ENCODE measurements at places on chromosomes 6 and 20.
A peak's percentile ranks its signal among the peaks of the same experiment; 100 is the strongest.

DNA sequence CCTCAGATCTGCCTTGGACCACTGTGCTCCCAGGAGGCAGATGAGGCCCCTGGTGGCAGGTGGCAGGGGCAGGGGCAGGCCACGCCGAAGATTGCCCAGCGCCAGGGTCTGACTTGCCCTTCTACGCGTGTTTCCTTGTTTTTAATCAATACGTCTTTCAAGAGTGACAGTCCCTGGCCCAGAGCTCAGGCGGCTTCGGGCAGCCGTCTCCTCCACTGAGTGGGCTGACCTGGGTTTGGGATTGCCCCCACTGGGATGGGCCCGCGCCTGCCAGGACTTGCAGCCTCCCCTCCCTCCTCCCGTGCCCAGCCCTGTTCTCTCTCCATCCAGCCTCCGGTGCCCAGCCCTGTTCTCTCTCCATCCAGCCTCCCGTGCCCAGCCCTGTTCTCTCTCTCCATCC is 21.2 kb downstream of the FRMD1 start:
- DNase-seq = no peak

GRCh38 chr20:52289956-52290565 is 98.5 kb upstream of the ZFP64 start:
- DNase-seq = no peak

- no peak for DNase-seq
Measured at GRCh38 chr6:36746251-36746650, 48.6 kb downstream of the RAB44 start.

DNA sequence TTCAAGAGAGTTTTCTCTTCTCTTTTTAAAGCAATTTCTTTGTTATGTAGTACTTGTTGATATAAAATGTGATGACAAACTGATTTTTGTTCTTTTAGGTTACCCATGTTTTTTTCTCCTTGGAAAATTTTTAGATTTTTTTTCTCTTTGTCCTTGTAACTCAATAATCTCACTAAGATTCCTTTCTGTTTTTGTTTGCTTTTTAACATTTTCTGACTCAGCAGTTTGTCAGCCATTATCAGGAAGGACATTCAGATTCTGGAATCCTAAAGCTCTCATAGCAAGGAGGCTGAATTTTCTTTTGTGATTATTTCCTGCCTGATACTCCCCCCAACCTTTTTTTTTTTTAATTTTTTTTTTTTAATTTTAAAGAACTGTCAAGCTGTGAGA is 75.2 kb upstream of the CITED2 start:
- DNase-seq = no peak

GRCh38 chr6:108116546-108117426 is 42.2 kb upstream of the OSTM1 start:
- no peak for DNase-seq

DNA sequence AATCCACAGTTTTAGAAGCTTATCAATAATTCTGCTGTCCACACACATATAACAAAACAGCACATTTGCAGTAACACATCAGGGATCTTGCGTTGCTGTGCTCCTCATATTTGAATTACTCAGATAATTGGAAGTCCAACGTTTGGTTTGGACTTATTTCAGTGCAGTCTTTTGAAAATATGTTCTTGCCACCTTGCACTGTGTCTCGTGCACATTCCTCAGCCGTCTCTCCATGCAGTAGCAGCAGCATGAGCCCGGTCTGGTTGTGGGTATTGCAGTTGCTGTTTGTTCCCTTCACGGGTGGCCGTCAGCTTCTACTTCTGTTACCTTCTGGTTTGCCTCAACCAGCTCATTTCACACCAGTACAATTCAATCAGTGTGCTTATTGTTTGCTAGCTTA is 215.5 kb downstream of the SLC24A3 start:
- no peak for DNase-seq

DNA sequence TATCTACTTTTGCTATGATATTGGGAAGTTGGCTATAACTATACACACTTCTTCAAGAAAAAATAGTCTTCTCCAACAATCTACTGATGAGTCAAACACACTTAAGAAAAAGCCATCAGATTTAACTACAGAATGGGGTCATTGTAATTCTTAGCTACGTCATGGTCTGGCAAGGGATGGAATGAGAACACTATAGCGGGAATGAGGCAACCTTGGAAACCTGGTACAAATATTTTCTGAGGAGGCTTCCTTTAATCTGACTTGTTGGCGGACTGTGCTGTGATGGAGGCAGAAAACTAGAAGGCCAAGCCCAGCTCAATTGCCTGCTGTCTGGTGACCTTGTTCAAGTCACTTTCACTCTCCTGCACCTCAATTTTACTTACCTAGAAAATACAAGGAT is 586.8 kb upstream of the JAG1 start:
- DNase-seq = no peak

- DNase-seq = no peak
Measured at GRCh38 chr6:18308070-18308735, 43.9 kb upstream of the DEK start.

DNA sequence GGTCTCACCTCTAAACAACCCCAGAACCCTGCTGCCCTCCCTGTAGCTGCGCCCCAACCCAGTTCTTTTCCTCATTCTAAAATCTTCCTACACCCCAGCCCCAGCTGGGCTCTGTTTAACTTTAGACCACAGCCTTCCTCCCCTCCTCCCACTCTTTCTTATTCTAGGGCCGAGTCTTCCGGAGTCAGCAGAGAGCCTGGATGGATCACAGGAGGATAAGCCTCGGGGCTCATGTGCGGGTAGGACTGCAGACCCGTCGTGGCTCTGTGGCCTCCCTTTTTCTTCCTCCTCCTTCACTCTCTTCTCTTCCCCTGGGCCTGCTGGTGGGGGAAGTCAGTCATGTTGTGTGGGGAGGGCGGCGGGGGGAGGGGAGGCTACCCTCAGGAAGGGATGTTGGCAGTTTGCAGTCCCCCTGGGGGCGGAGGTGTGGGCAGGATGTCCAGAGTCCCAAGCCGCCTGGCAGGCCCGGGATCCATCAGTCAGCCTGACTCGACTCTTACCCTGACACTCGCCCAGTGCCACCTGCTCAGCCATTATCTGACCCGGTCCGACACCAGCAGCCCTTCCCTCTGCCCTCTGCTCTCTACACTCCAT is 8.1 kb downstream of the CAPN11 start:
- DNase-seq = no peak

- DNase-seq = peak; percentile 81
Measured at GRCh38 chr6:32970413-32971241, 2.2 kb downstream of the BRD2 start.

GRCh38 chr6:155246825-155247224 is 17.0 kb upstream of the CLDN20 start:
- DNase-seq = no peak

DNA sequence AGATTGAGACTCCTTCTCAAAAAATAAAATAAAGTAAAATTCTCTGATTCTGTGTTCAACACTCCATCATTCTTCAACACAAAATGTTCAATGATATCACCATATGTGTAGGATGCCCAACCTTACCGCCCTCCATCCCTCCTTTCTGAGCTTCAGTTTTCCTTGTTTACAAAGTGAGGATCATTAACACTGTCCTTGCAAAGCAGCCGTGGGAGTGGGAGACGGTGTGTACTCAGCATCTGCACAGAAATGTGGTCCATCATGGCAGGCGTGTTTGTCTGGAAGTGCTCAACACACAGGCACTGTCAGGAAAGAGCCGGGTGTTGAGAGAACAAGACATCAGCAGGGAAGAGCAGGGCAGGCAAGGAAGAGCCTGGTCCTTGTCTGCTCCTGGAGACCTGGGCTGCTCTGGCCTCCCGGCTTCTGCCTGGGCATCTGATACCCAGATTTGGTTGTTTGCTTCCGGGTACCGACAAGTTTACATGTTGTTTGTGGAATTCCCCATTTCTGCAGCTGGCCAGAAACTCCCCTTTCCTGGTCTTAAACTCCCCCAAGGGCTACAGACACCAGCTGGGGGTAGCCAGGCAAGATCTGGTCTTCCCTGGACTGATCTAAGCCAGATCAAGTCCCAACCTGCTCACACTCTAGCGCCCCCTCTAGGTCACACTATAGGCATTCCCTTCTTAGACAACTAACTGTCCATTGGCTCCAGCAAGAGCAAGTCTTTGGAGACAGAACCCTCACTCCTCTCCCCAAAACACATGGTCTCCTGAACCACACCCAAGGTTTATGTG is 26.7 kb upstream of the TTPAL start:
- DNase-seq = no peak

DNA sequence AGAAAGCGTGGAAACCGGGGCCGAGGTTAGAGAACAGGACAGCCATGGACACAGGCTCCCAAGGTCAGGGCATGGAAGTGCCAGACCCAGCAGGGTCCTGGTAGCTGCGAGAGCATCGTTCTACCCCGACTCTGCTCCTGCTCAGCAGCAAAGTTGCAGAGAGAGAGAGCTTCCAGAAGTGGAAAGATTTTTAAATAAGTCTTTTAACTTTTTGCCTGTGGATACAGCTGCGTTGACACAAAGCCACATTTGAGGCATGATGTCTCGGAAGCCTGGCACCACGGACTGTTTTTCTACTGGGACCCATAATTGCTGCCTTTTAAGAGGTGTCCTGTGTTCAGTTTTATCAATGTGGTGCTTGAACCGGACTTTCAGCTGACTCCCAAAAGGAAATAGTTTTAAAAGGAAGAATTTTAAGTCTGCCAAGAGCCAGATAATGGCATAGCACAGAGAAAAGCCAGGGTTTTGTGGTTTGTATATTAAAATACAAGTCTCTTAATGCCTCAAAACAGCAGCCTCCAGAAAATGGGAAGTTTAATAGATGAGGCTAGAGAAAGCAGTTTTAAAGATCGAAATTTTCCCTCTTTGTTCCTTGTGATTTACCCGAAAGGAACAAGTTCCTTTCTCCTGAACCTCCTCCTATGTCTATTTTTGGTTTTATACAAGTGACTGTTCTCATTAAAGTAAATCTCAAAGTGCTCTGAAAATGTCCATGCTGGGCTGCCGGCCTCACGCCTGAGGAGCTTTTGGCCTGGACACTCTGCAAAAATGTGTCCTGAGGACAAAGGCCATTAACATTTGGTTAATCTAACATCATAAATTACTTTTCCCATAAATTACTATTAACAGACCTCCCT is 91.5 kb downstream of the RIN2 start:
- DNase-seq = no peak

DNA sequence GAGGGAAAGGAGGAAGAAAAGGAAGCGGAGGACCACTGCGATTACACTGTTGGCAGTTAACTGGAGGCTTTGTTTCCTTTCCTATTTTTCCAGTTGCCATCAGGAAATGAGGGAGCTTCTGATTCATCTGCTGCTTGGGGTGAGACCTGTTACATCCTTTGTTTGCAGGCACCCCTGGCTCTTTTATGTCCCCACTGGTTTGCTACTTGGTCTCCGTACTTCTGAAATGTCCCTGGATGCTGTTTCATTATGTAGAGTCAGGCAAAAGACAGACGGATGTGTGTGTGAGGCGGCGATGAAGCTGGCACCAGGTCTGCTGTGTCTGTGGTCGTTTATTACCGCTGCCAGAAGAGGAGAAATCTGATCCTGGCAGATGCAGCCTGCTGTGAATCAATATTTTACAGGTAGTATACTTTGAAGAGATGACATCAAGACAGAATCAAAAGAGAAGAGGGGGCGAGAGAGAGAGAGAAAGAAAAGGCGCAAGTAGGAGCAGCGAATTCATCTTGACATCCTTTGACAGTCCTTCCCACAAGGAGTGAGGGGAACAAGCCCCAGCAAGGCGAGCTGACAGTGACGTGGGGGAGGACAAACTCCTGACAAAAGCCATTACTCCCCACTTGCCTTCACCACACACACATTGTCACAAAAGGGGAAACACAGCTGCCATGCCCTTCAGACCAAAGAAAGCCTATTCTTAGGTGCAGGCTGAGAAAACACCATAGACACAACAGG is 145.9 kb upstream of the FBXL4 start:
- DNase-seq = no peak

GRCh38 chr6:151494235-151494935 is 568 bp downstream of the CCDC170 start:
- DNase-seq = no peak

DNA sequence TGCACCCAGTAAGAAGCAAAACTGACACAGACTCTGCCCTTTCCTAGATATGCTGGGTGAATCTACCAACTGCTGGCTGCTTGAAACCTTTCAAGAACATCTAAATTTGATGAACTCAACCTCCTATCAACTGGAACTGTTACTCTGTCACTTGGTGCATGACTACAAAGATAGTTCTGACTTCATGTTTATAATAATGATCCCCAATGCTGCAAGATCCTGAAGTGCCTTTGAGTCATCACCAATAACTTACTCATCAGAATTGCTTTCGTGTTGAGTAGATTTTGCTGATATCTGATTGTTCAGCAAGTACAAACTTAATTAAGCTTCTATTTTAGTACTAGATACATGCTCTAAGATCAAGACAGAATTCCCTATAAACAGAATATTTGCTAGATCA is 100.2 kb upstream of the ARMC2 start:
- no peak for DNase-seq

- DNase-seq = no peak
Measured at GRCh38 chr6:9795880-9796279, 619.0 kb downstream of the TFAP2A start.

- DNase-seq = no peak
Measured at GRCh38 chr20:11726026-11726425, 191.7 kb upstream of the BTBD3 start.

DNA sequence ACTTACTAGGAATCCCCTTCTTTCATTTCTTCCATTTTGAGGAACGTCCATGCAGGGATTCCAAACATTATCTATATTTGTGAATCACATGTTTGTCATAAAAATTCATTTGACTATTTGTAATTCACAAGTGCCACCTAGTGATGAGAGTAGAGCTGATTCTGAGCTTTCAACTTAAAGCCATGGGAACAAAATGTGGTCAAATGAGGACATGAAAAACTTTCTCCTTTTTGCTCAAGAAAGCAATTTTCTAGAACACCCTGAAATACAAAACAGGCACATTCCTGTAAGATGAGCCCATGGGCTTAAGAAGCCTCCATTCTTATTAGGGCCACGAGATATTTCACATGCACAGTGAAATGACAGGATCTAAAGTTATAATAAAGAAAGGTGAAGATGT is 12.3 kb downstream of the MAP3K7 start:
- no peak for DNase-seq

- no peak for DNase-seq
Measured at GRCh38 chr6:157382821-157383220, 1.8 kb downstream of the ZDHHC14 start.

GRCh38 chr6:116447496-116448011 is 13.6 kb upstream of the CALHM6 start:
- DNase-seq = no peak

DNA sequence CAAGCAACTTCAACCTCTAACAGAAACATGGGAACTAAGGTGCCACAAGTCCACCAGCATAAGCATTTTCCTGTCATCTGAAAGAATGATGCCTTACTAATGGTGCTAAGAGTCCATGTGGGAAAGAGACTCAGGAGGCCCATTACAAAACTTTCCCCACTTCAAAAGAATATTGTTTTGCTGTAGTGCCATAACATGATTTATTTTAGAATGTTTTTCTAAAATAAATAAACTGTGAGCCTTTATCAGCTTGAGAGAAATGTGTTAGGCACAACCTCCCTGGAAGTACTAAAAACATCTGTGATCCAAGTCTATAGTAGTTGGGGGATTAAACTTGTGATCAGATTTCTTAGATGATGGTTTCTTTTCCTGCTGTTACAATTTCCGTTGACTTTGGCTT is 330.1 kb upstream of the MAP3K7 start:
- DNase-seq = no peak
